ENCODE measurements at places on chromosomes 12 and 14.

DNA sequence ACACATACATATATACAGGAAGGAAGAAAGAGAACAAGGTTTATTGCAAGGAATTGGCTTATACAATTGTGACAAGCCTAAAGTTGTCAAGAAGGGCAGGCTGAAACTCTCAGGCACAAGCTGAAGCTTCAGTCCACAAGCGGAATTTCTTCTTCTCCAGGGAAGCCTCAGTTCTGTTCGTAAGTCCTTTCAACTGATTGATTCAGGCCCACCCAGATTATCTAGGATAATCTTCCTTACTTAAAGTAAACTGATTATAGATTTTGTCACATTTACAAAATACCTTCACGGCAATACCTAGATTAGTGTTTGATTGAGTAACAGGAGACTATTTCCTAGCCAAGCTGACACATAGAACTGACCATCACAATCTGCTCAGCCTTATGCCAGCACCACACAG is 81.5 kb upstream of the TMEM260 start:
- no peak for DNase-seq

GRCh38 chr14:53872681-53873089 is 83.9 kb downstream of the BMP4 start:
- DNase-seq: no peak

DNA sequence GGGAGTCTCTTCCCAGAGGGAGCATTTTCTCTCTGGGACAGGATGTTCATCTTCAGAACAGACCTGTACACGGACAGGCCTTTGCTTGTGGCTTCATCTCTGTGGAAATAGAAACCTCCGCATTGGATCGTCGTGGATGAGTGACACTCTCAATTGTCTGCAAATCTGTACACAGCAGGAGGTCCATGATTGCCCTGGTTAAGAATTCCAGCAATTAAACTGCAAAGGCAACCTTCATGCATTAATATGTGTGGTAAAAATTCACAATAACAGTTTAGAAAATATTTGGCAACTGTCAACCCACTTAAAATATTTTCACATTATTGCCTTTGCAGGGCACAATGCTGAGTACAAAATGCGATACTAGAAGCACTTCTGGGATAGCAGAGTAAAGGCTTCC is 149.8 kb upstream of the SFSWAP start:
- no peak for DNase-seq

- DNase-seq: no peak
Measured at GRCh38 chr12:1544996-1545700, 49.2 kb downstream of the FBXL14 start.

- no peak for DNase-seq
Measured at GRCh38 chr14:100042286-100042685, 22.9 kb upstream of the EVL start.

DNA sequence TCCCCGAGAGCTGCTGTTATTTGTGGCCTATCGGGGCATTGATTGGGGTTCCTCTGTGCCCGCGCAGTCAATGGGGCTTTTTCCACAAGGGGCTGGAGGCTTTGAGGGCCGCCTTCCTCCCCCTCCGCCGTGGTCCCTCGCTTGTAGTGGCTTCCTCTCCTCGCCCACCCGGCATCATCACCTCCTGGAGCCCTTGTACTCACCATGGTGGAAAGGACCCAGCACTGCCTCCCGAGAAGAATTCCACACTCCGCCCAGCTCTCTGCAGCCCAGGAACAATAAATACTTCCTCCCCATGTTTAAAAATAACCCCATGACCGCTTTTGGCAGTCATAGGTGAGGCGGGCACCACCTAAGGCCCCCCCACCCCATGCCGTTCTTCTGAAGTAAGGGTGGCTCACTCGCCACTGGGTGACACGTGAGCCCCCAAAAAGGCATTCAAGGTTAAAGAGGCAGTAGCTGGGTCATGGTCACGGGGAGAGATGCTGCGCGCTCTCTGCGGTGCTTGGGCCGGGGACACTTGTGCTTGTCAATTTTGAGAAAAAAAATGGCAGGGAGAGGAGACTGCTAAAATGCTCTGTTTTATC is at the start of gene MYL2:
TSS of gene MYL2 (minus strand) at position 256 of the 587 bp plus-strand sequence. CDS start at position 206, 50 bp downstream.
- no peak for DNase-seq

Data from iPS DF 6.9 (cell line).